Activated T-cell treated with anti-CD3 and anti-CD28 coated beads, Interleukin-2, amount 50 U/mL, for 72 hours (primary cell): ENCODE measurements at places on chromosomes 2 and 18. TPM values are rescaled to one million over a fixed set of nuclear protein-coding genes. Genes with fewer than 3 reads are reported as not detected.
A peak's percentile ranks its signal among the peaks of the same experiment; 100 is the strongest.

CSRNP3 gene
- not detected for total RNA-seq

MYL12B gene
- total RNA-seq, result 235 TPM

ARID5A gene
- total RNA-seq, result 424 TPM

DSG4 gene
- not detected for total RNA-seq

RBKS gene
- total RNA-seq, result 11.5 TPM

TBR1 gene
- 0.05 TPM for total RNA-seq

SLC38A11 gene
- not detected for total RNA-seq

DNA sequence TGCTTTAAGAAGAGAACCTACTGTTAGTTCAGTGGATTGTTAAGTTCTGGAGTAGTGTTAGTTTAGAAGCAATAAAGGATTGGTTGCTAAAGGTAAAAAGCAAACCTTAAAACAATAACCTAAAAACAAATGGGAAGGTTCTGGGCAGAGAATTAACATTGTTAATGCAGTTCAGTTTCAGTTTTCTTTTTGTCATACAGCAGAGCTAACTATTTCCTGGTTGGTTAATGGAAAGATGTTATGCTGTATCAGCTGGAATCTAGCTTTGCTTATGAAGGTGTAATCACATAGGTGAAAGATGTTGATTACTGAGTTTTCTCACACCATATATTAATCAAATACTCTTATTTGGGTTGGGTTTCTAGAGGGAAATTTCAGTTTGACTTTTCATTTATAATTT is 23.8 kb downstream of the SMAD4 start:
- H3K36me3 ChIP-seq, result peaks cover 8% of the 10 kb centered on the region
- peak overlapping the region; percentile 97 for H3K27ac ChIP-seq
- H3K27me3 ChIP-seq, result no peaks in the 10 kb centered on the region
- peaks cover 24% of the 10 kb centered on the region for H3K4me1 ChIP-seq

DNA sequence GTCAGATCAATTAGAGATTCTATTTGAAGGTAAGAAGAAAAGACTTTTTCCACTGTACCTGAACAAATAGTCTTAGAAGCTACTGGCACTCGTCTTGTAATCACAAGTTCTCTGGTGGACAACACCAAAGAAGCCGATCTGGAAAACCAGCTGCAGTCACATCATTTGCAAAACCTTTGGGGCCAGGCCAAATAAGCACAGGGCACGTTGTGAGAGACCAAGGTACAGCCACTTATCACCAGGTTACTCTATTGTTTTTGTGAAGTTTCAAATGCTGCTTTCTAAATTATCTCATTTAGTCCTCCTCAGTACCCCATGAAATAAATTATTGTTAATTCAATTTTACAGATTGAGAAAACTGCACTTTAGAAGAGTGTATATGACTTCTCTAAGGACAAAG is 18.5 kb downstream of the ROCK1 start:
- H3K27ac ChIP-seq, result no peak overlapping the region
- H3K4me3 ChIP-seq, result no peak overlapping the region
- H3K36me3 ChIP-seq, result peaks cover 5% of the 10 kb centered on the region
- peaks cover 31% of the 10 kb centered on the region for H3K4me1 ChIP-seq
- no peaks in the 10 kb centered on the region for H3K27me3 ChIP-seq

GRCh38 chr18:47381975-47382570 is 130.6 kb upstream of the SKOR2 start:
- no peak overlapping the region for H3K4me3 ChIP-seq
- no peaks in the 10 kb centered on the region for H3K36me3 ChIP-seq
- DNase-seq, result no peak

GRCh38 chr2:127573298-127573697 is 37.8 kb downstream of the MYO7B start:
- no peaks in the 10 kb centered on the region for H3K27me3 ChIP-seq
- DNase-seq, result no peak
- H3K4me3 ChIP-seq, result no peak overlapping the region
- H3K27ac ChIP-seq, result no peak overlapping the region
- H3K36me3 ChIP-seq, result no peaks in the 10 kb centered on the region

GRCh38 chr2:216555274-216555673 is 56.6 kb downstream of the RPL37A start:
- H3K36me3 ChIP-seq, result no peaks in the 10 kb centered on the region
- H3K27ac ChIP-seq, result no peak overlapping the region
- no peaks in the 10 kb centered on the region for H3K4me1 ChIP-seq
- H3K4me3 ChIP-seq, result no peak overlapping the region

DNA sequence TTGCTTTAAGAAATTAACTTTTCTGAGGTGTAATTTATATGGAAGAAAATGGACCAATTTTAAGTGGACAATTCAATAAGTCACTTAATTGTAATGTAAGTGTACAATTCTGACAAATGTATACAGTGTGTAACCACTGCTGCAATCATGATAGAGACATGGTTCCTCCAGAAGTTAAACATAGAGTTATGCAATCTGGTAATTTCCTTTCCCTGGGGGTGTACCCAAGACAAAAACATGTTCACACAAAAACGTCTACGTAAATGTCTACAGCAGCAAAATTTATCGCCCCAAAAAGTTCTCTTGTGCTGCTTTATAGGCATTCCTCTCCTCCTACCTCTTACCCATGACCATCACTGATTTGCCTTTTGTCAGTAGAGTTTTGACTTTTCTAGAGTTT is 141.5 kb downstream of the AQP4 start:
- no peak overlapping the region for H3K27ac ChIP-seq
- no peaks in the 10 kb centered on the region for H3K36me3 ChIP-seq
- H3K4me3 ChIP-seq, result no peak overlapping the region
- H3K27me3 ChIP-seq, result no peaks in the 10 kb centered on the region

- no peak overlapping the region for H3K27ac ChIP-seq
- no peak for DNase-seq
- H3K4me1 ChIP-seq, result peaks cover 30% of the 10 kb centered on the region
- peaks cover 5% of the 10 kb centered on the region for H3K36me3 ChIP-seq
- H3K4me3 ChIP-seq, result no peak overlapping the region
Measured at GRCh38 chr2:10139536-10139935, 17.0 kb downstream of the RRM2 start.

DNA sequence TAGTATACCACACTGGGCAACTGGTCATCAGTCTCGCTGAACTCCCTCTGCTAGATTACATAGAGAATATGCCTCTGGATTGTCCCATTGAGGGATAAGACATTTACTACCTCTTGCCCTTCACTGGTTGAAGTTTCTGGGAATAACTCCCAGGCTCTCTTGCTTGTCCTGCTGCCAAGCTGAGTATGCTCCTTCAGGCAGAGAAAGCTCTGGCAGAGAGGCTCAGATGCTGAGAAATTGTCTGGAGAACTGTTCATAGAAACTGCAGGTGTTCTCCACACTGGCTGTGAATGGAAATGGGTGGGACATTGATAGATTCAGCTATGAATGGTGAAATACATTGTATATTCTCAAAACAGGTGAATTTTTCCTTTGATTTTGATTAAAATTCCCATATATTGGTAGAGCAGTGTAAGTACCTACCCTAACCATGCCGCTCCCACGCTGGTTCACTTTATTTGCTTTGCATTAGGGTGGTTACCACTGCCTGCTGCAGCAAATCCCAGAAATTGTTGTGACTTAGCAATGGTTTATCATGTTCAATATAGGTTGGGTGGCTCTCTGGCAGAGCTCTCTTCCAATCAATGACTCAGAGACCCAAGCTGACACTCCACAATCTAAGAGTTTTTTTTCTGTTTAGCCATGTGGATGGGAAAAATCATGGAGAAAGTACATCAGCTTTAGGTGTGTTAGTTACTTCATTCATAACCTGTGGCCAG is 36.7 kb downstream of the FAM117B start:
- H3K4me1 ChIP-seq, result peaks cover 80% of the 10 kb centered on the region
- no peaks in the 10 kb centered on the region for H3K27me3 ChIP-seq
- no peak for DNase-seq
- H3K4me3 ChIP-seq, result no peak overlapping the region
- H3K36me3 ChIP-seq, result peaks cover 2% of the 10 kb centered on the region
- no peak overlapping the region for H3K27ac ChIP-seq

DNA sequence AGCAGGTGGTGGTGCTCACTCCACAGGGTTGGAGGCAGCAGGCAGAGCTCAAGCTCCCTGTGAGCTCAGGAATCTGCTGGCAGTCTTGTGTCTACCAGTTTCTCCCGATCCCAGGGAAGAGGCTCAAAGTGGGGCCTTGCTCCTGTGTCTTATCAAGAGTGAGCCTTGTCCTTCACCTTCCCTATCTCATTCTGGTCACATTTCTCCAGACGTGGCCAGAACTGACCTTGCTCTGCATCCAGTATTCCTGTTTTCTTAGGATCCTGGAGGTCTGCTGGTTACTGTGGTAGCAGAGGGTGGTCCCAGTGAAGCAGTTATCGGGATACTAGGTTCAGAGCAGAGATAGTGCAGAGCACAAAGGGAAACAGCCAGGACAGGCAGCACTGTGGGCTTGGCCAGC is 47.1 kb upstream of the ASB18 start:
- no peak overlapping the region for H3K4me3 ChIP-seq
- no peak for DNase-seq
- no peak overlapping the region for H3K27ac ChIP-seq

DNA sequence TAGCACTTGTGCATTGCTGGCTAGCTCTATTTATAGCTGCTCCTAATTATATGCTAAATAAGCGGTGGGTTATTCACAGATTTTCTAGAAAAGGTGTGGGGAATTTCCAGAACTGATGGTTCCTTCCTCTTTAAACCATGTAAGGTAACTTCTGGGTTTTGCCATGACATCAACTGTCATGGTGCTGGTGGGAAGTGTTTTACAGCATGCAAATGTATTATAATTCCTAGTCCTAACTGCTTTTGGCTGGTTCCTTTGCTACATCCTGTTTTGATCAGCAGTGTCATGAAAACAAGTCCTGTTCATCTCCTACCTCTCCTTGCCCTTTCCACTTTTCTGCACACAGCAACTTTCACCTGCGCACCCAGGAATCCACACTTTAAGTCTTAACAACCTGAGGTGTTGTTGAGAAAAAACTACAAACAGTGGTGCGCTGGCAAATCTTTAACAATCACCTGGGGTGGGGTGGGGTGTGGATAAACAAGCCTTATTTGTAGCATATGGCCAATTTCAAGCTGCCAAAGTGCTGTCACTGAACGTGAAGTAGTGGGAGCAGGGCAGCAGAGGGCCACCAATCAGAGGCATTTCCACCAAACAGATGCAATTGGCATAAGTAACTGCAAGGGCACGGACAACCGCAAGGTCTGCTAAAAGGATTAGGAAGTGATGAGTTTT is 33.4 kb upstream of the SKOR2 start:
- no peaks in the 10 kb centered on the region for H3K36me3 ChIP-seq
- no peak overlapping the region for H3K4me3 ChIP-seq
- H3K4me1 ChIP-seq, result no peaks in the 10 kb centered on the region
- H3K27me3 ChIP-seq, result peaks cover 9% of the 10 kb centered on the region
- no peak overlapping the region for H3K27ac ChIP-seq
- no peak for DNase-seq

DNA sequence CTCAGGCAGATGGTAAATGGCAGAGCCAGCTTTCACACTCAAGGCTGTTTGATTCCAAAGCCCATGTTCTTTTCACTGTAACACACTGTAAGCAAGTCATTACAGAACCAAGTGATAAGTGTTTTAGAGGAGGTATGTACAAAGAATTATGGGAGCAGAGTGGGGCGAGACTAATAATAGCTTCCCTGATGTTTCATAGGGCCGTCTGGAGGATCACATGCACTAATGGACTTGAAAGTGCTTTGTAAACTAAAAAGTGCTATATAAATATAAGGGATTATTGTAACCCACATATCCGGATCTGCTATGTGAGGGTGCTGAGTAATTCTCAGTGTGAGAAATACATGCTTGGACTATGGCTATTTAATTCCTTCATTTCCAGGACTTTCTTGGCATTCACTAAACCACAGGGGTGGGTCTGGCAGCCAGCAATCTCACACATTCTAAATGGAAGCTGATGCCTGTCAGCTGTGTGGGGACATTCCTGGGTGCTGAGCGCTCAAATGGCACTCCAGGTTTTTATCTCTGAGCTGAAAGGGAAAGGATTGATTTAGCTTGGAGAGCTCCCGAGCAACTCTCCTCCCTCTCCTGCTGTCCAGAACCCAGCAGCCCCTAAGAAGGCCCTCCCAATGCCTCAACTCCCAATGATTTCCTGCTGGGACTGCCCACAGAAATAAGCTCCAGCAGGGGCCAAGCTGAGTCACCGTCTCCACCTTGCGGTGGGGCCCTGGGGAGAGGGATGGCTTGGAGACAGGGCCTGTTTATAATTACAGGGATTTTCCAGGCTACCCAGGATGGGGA is 222.8 kb downstream of the SOX11 start:
- H3K4me3 ChIP-seq, result no peak overlapping the region
- H3K36me3 ChIP-seq, result no peaks in the 10 kb centered on the region
- H3K27ac ChIP-seq, result no peak overlapping the region
- no peaks in the 10 kb centered on the region for H3K27me3 ChIP-seq
- H3K4me1 ChIP-seq, result no peaks in the 10 kb centered on the region

DNA sequence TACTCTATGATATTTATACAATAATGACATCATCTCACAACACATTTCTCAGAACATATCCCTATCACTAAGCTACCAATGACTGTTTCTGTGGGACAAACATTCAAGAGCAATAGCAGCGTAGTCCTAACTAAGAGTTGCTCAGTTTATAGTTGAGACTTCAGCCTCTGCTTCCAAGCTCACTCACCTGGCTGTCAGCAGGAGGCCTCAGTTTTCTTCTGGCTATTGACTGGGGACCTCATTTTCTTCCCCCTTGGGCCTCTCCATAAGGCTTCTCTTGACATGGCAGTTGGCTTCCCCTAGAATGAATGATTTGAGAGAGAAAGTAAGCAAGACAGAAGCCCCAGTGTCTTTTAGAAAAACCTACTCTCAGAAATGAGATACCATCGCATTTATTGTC is 85.9 kb downstream of the ARMC9 start:
- no peaks in the 10 kb centered on the region for H3K4me1 ChIP-seq
- DNase-seq, result no peak
- H3K36me3 ChIP-seq, result no peaks in the 10 kb centered on the region
- no peak overlapping the region for H3K27ac ChIP-seq

- no peak overlapping the region for H3K4me3 ChIP-seq
- DNase-seq, result no peak
- H3K36me3 ChIP-seq, result no peaks in the 10 kb centered on the region
- H3K4me1 ChIP-seq, result no peaks in the 10 kb centered on the region
- H3K27me3 ChIP-seq, result no peaks in the 10 kb centered on the region
- H3K27ac ChIP-seq, result no peak overlapping the region
Measured at GRCh38 chr2:59756150-59756549, 797.3 kb downstream of the BCL11A start.

DNA sequence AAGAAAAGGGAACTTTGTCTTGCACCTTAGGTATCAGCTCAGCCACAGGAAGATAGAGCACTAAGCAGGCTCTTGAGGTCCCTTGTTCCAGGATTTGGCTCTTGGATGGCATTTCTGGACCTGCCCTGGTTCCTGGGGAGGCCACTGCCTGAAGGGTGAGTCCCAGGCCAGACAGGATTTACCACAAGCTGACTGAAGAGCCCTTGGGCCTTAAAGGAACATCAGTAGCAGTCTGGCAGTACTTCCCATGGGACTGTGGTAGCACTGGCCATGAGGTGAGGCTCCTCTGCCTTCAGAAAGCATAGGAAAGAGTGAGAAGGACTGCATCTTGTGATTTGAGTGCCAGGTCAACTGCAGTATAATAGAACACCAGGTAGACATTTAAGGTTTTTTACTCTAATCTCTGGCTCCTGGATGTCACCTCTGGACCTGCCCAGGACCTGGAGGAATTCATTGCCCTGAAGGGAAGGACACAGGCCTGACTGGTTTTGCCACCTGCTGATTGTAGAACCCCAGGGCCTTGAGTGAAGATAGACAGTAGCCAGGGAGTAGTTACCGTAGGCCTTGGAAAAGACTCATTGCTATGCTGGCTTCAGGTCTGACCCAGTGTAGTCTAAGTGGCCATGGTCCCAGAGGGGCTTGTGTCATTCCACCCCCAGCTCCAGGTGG is 154.4 kb upstream of the CREB1 start:
- H3K4me1 ChIP-seq, result no peaks in the 10 kb centered on the region
- no peak overlapping the region for H3K27ac ChIP-seq
- no peaks in the 10 kb centered on the region for H3K27me3 ChIP-seq
- no peak for DNase-seq
- H3K36me3 ChIP-seq, result peaks cover 17% of the 10 kb centered on the region
